Activated CD8-positive, alpha-beta memory T cell treated with anti-CD3 and anti-CD28 coated beads for 4 hours (primary cell): ENCODE measurements at places on chromosomes 13 and 19.

GRCh38 chr13:25881971-25882451 is 169.8 kb downstream of the SHISA2 start:
- no peak for DNase-seq

- DNase-seq, result no peak
Observed at GRCh38 chr13:36666477-36667229, 7.2 kb upstream of the SERTM1 start.

DNA sequence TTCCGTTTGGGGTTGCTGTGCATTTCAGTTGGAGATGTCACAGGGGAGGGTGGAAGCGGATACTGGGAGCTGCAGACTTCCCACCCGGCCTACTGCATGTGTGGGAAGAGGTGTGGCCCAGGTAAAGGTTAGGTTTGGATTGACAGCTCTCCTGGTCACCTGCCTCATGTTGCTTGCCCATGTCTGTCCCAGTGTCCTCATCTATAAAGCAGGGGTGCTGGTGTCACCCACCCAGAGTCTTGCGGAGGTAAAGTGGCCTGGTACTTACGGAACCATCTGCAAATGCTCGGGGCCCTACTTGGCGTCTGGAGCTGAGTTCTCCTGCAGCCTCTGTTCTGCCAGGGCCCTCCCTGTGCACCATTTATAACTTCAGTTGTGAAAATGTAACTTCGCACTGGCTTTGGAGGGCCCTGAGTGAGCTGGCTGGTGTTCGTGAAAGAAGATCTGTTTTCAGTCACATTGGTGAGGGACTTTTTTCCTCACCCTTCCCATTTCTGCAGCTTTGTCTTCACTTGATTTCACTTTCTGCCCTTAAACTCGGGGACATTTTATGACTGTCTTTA is 65.1 kb upstream of the TEX29 start:
- DNase-seq, result no peak

DNA sequence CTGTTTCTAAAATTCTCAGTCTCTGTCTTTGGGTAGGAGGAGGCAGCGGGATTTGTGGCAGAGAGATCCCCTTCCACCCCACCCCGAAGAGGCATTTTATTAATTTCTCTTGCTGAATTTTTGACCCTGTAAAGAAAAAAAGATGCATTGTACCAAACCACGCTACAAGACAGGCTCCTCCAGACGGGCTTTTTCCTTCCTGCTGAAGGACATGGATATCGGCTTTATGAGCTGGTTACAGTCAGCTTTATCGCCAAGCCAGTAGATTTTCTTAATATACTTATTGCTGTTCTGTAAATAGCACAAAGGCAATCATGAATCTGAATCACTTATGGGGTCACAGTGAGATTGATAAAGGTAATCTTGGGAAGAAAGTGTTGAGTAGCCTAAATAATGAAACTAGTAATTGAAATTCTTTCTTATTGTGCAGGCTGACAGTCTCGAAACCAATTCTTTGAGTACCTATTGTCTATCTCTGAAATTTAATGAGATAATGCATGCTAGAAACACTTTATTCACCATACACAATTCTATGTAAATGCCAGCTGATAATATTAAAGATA is 24.5 kb downstream of the MBNL2 start:
- no peak for DNase-seq

DNA sequence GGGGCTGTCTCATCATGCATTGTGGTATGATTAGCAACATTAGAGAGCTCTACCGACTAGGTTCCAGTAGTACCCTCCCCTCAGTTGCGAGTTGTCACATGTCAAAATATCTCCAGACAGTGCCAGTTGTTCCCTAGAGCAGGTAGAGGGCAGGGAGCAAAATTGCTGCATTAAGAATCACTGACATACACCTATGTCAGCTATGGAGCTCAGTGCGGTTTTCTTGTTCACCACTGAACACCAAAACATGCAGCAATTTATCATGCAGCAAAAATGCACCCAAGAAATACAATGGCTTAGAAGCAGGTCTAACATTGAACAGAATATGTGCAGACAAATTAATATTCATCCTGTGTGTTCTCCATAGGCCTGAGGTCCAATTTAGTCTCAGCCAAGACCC is 186.9 kb upstream of the STARD13 start:
- DNase-seq, result no peak

DNA sequence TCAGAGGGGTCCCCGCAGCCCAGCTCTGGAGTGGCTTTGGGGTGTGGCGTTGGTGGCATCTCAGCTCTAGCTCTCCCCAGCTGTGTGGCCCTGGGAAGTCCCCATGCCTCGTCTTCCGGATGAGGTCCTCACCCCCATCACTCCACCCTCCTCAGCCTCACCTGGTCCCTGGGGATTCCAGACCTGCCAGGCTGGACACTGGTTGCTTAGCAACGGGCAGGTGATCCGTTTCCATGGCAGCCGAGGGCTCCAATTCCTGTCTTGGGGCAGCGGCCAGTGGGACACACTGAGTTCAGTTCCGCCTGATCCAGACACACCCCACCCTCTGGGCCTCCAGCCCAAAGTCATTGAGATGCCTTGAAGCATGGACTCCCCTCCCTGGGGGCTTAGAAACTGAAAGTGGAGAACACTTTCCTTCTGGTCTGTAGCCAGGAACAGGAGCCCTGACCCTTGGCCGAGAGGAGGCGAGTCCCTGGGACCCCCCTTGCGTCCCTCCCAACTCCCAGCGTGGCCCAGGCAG is 7.7 kb upstream of the MISP start:
- DNase-seq, result no peak

- DNase-seq, result no peak
Observed at GRCh38 chr13:104011505-104012241, 945.5 kb upstream of the SLC10A2 start.

GRCh38 chr13:79340490-79340889 is 65.6 kb downstream of the RBM26 start:
- no peak for DNase-seq

- no peak for DNase-seq
Observed at GRCh38 chr19:42363614-42364346, 26.3 kb downstream of the CNFN start.

DNA sequence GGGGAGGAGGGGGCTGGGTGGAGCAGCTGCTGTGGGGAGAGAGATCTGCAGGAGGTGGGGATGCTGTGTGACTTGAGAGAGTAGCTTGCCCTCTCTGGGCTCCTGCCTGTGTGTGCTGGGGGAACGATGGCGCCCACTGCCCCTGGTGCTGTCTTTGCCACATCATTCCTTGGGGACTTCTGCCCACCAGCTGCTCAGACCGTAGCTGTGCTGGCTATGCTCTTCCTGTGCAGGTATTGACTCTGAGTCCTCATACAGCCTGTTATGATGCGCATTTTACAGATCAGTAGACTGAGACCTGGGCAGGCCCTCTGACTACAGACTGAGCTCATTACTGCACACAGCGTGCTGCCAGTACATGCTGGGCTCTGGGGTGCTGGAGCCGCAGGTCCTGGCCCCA is 51.1 kb downstream of the DNM2 start:
- no peak for DNase-seq

- no peak for DNase-seq
Observed at GRCh38 chr13:45812695-45813372, 38.7 kb downstream of the SIAH3 start.

DNA sequence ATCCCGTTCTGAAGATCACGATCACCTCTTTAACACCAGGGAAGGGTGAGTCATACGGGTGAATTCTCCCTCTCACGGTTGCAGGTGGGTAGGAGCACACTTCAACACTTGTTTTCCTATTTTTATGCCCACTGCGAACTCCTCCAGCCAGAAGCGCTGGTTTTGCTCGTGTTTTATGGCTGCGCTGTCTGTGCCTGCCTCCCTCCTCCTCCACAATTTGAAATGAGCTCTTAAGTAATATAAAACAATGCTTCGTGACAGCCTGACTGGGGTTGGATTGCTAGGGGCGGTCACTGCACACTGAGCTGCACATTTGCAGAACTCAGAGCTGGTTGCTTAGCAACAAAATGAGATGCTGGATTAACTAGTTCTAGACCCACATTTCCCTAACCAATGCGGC is 12.9 kb downstream of the CCDC70 start:
- DNase-seq, result no peak

GRCh38 chr13:110312339-110313031 is 5.4 kb downstream of the COL4A2 start:
- DNase-seq, result no peak

GRCh38 chr13:40876020-40876738 is 86.8 kb downstream of the SLC25A15 start:
- no peak for DNase-seq

GRCh38 chr19:40356681-40357595 is 8.4 kb downstream of the PLD3 start:
- DNase-seq, result no peak

DNA sequence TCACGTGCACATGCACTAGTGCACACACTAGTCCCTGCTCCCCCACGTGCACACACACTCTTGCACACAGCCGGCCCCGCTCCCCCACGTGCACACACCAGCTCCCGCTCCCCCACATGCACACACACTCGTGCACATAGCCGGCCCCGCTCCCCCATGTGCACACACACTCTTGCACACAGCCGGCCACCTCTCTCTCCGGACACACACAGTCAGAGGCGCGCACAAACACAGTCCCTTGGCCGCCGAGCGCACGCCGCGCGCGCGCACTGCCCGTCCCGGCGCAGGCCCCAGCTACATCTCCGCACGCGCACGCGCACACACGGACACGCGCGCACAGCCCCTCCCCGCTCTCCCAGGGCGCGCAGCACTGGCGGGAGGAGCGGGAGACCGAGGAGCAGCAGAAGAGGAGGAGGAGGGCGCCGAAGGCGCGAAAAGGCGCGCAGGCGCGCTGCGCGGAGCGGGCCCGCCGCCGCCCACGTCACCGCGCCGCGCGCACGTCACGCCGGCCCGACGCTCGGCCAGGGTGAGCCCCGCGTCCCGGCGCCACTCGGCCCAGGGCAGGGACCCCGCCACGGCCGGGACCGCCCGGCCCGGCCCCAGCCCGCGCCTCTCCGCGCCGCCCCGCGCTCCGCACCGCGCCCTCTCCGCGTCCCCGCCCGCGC is at the start of gene TFDP1:
TSS of gene TFDP1 (plus strand) at position 549 of the 665 bp plus-strand sequence. CDS start 1,085 bp downstream, outside the sequence.
- DNase-seq, result no peak

GRCh38 chr19:11061952-11062351 is 27.3 kb upstream of the LDLR start:
- no peak for DNase-seq

GRCh38 chr19:892243-892893 is 619 bp downstream of the MED16 start:
- no peak for DNase-seq

DNA sequence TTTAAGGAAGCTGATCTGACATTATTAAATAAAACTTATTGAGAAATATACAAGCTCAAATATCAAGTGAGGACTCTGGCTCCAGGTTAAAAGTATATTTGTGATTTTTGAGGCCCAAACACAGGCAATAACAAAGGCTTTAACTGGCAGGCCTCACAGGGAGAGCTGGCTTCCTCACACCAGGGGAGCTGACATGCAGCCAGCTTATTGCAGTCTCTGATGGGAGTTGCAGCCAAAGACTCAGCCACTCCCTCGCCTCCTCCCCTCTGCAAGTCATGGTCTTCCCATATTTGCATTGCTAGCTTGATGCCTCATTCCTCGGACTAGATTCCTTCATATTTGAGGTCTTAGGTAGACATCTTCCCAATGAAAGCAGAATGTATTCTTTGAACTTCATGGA is 647.1 kb upstream of the SLITRK6 start:
- no peak for DNase-seq

- no peak for DNase-seq
Observed at GRCh38 chr19:16637535-16637934, 9.5 kb upstream of the MED26 start.

DNA sequence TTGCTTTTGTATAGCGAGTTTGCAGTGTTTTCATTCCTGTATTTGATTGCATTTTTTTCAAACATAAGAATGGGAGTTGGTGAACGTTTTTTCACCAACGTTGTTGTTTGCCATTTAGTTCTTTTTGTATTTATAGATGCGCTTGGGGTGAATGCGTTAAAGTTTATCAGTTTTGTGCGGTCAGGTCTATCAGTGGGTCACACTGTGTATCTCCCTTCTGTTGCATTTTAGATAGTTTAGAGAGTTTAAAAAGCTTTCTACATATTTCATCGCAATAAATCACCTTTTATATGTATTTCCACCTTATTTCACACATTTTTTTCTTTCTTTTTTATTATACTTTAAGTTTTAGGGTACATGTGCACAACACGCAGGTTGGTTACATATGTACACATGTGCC is 16.4 kb downstream of the OR7A5 start:
- no peak for DNase-seq

DNA sequence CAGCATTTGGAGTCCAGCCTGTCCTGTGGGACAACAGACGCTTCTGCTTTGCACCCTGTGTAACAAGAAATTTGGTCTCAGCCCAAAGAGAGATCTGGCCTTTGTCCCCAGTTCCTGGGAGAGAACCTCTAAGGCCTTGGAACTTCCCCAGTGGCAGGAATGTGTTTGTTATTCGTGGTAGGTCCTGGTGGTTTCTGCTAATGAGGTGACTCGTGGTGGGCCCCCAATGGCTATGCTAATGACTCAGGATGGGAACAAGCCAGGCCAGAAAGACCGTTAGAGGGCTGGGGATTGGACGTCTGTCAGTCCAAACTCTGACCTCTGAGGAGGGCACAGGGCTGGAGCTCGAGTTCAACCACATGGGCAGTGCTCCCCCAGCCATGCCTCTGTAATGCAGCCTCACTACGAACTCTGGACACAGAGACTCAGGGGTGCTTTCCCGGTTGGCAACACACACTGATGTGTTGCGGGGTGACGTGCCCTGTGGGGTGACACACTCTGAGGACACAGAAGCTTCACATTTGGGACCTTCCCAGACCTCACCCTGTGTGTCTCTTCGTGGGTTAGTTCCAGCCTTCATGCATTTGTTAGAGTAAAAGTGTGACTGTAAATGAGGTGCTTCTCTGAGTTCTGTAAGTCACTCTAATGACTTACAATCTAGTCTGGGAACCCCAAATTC is 38.9 kb downstream of the TEX29 start:
- DNase-seq, result no peak

- DNase-seq, result no peak
Observed at GRCh38 chr13:41458187-41458760, 924 bp downstream of the RGCC start.
